Activated T-cell treated with anti-CD3 and anti-CD28 coated beads, Interleukin-2, amount 50 U/mL, for 24 hours (primary cell): ENCODE measurements at places on chromosomes 13 and 19.

DNA sequence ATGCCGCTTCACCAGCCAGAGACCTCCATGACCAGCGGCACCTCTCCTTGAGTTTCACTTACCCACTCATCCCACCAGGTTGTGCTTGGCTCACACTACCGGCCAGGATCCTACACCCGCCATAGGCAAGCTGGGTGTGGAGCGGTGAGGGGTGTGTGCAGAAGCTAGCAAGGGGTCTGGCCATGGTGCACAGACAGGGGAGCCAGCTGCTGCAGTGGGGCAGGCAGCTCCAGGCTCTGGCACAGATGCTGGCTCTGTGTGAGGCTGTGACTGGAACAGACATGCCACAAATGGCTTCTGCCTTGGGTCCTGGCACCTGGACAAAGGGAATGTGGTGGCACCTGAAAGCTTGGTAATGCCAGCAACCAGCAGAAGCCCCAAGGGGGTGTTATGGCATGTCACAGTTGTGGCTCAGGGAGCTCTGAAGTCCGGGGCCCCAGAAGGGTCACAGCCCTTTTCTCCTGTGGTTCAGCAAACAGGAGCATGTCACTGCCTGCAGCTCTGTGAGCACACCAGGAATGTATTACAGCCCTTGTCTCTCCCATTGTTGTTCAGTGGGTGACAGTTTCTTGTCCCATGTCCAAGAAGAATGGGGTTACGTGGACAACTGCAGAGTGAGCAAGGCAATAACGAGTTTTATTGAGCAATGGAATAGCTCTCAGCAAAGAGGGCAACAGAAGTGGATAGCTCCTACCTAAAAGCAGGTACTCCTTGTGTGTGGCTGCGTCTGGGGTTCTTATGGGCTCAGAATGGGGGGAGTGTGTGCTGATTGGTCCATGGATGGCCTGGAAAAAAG, 2791.0 kb upstream of the PCDH20 start:
- no peak overlapping the region for H3K4me3 ChIP-seq
- H3K27me3 ChIP-seq = no peaks in the 10 kb centered on the region
- H3K27ac ChIP-seq = no peak overlapping the region
- no peaks in the 10 kb centered on the region for H3K4me1 ChIP-seq
- H3K36me3 ChIP-seq = no peaks in the 10 kb centered on the region

DNA sequence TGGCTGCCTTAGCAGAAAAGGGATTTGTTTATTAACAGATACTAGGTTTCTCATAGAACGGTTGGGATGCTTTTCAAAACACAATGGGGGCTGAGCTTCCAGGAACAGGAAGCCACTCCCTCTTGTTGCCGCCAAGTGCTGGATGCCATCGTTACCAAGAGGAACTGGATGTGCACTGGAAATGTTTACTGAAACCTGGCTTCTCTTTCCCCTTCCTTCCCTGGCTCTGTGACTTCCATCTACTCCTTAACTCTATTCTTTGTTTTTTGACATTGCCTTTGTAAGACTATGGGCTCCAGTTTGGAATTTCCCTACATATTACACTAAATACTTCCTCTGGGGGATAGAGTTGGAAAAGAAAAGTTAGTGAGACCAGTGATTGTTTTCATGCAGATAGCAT, 11.7 kb upstream of the KL start:
- no peak overlapping the region for H3K27ac ChIP-seq
- H3K4me3 ChIP-seq = no peak overlapping the region
- H3K36me3 ChIP-seq = no peaks in the 10 kb centered on the region
- no peaks in the 10 kb centered on the region for H3K4me1 ChIP-seq
- H3K27me3 ChIP-seq = peaks cover 20% of the 10 kb centered on the region

GRCh38 chr13:45055902-45056648, 64.2 kb upstream of the GTF2F2 start:
- H3K4me3 ChIP-seq = peak overlapping the region; percentile 18
- DNase-seq = no peak
- peaks cover 62% of the 10 kb centered on the region for H3K27me3 ChIP-seq
- H3K27ac ChIP-seq = peak overlapping the region; percentile 53

DNA sequence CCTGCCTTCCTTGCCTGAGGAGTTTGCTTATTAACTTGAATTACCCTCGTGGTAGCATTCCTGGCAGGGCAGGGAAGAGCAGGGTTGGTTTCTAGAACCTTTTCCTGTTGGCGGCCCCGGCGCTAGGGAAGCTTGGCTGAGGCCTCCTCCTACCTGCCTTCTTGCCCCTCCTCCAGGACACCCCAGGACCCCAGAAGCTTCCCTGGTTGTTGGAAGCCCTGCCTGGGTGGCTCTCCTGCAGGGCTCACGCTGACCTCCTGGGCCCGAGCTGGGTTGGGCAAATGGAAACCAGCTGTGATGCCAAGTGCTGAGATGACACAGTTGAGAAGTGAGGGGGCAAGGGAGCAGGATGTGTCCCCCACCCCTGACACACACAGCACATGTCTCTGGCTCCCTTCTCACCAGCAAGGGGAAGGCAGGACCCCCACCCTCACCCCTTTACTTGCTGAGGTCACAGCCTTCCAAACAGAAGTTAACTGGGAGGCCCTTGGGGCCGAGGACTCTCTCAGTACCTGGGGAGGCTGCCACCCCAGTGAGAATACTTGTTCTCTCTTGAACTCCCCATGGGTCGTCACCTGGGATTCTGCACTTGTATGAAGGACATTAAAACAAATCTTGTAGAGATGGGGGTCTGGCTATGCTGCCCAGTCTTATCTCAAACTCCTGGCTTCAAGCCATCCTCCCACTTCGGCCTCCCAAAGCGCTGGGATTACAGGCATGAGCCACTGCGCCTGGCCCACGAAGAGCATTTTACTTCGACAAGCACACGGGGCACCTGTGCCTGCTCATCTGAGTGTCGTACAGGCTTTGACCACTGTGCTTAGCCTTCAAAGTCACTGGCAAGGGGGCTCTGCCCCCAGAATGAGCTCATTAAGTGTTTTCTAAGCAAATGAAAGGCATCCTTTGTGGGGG, 10.5 kb downstream of the CEBPA start:
- no peak for DNase-seq
- no peaks in the 10 kb centered on the region for H3K36me3 ChIP-seq
- no peak overlapping the region for H3K27ac ChIP-seq

- DNase-seq = no peak
- H3K36me3 ChIP-seq = no peaks in the 10 kb centered on the region
- peaks cover 22% of the 10 kb centered on the region for H3K27me3 ChIP-seq
These were observed 195.2 kb downstream of the LHFPL6 start for GRCh38 chr13:39407786-39408185.

- no peaks in the 10 kb centered on the region for H3K27me3 ChIP-seq
- no peak overlapping the region for H3K27ac ChIP-seq
- H3K4me3 ChIP-seq = no peak overlapping the region
These were observed 556.8 kb upstream of the SLITRK1 start for GRCh38 chr13:84439108-84439507.

DNA sequence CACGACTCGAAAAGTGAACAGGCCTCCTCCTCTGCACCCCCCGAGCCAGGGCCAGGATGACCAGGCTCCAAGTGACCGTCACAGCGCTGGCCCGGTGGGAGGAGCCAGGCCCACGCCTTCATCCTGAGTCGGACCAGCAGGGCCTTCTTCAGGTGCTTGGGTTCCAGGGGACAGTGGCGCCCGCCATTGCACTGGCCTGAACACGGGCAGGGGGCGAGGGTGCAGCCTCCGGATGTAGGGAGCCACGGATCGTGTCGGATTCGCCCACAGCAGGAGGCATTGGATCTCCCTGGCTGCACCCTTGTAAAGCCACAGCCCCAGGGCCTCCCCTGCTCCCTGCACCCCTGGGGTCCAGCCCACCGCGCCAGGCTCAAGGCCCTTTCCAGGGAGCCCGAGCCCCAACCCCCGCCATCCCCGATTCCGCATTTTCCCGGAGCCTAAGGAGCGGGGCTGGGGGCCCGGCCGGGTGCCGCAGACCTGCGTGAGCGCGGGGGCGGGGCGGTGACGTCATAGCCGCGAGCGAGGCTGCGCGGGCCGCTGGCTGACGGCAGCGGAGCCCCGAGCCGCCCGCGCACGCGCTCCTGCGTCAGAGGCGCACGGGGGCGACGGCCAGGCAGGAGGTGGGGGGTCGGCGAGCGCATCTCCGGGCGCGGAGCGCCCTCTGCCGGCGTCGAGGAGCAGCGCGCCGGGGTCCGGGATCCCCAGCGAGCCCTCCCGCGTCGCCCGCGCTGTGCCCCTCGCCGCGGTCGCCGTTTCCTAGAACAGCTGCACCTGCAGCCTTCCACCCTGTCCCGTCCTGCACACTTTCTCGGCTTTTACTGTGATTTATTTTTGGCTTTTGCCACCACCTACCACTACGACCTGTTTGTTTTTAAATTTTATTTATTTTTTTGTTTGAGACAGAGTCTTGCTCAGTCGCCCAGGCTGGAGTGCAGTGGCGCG, 1.5 kb upstream of the ATP5F1D start:
- H3K4me3 ChIP-seq = peak overlapping the region; percentile 94
- peak overlapping the region; percentile 72 for H3K27ac ChIP-seq
- peak; percentile 99 for DNase-seq
- peaks cover 14% of the 10 kb centered on the region for H3K27me3 ChIP-seq
- peaks cover 54% of the 10 kb centered on the region for H3K4me1 ChIP-seq

GRCh38 chr13:32150239-32150638, 118.7 kb downstream of the FRY start:
- DNase-seq = no peak
- H3K27ac ChIP-seq = no peak overlapping the region
- no peak overlapping the region for H3K4me3 ChIP-seq
- peaks cover 1% of the 10 kb centered on the region for H3K36me3 ChIP-seq
- peaks cover 4% of the 10 kb centered on the region for H3K4me1 ChIP-seq

GRCh38 chr13:110330491-110331011, 23.5 kb downstream of the COL4A2 start:
- no peak overlapping the region for H3K4me3 ChIP-seq
- peaks cover 55% of the 10 kb centered on the region for H3K27me3 ChIP-seq
- H3K27ac ChIP-seq = no peak overlapping the region
- no peak for DNase-seq

- peaks cover 7% of the 10 kb centered on the region for H3K36me3 ChIP-seq
- no peaks in the 10 kb centered on the region for H3K27me3 ChIP-seq
- peaks cover 23% of the 10 kb centered on the region for H3K4me1 ChIP-seq
- DNase-seq = no peak
- no peak overlapping the region for H3K27ac ChIP-seq
These were observed 139.4 kb upstream of the KLF12 start for GRCh38 chr13:74273581-74273980.

DNA sequence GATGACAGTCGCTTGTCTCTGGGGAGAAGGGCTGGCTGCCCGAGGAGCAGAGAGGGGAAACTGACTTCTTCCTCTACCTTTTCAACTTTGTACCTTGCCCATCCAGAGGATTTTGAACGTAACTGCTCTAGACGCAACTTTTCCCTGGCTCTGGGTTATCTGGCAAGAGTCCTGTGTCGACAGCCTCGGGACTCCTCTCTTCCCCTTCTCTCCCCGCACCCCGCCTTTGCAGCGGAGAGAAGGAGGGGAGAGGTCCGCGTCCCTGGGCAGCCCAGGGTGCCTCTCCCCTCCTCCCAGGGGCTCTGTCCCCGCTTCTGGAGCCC, 574 bp downstream of the SH3GL1 start:
- peak overlapping the region; percentile 91 for H3K27ac ChIP-seq
- no peaks in the 10 kb centered on the region for H3K27me3 ChIP-seq
- peaks cover 61% of the 10 kb centered on the region for H3K36me3 ChIP-seq
- peak overlapping the region; percentile 94 for H3K4me3 ChIP-seq
- H3K4me1 ChIP-seq = peaks cover 66% of the 10 kb centered on the region

DNA sequence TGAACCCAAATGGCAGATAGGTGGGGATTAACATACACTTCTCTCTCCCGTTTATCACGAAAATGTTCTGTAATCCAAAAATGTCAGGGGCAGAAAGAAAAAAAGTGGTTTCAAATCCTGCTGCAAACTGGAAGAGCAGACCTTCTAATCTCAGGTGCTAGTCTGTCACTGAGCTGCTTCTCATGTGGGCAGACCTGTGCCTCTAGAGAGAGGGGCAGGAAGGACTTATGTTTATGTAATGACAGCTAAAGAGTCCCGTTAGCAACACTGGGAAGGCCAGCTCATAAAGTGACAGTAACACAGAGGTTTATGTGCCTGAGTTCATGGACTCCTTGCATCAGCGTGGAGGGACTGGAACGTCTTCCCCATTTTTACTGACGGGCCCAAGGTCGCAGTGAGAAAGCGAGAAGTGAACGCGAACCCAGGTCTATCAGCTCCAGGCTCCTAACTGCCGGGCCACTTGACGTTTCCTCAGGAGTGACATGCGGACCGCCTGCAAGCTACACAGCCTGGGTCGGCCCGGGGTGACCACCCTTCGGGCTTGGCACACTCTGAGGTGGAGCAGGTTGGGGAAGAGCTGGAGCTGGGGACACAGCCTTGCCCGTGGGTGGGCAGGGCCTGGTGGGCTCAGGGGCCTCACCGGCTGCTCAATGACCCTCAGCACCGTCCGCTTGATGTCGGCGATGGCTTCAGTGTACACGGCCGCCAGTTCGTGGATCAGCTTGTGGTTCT, 9.6 kb upstream of the RSPH6A start:
- H3K27ac ChIP-seq = no peak overlapping the region
- DNase-seq = no peak
- no peaks in the 10 kb centered on the region for H3K27me3 ChIP-seq
- peaks cover 98% of the 10 kb centered on the region for H3K36me3 ChIP-seq

- DNase-seq = no peak
- no peak overlapping the region for H3K4me3 ChIP-seq
- no peak overlapping the region for H3K27ac ChIP-seq
- H3K36me3 ChIP-seq = no peaks in the 10 kb centered on the region
- no peaks in the 10 kb centered on the region for H3K4me1 ChIP-seq
These were observed 1612.3 kb upstream of the PRR20A start for GRCh38 chr13:55528434-55528833.

DNA sequence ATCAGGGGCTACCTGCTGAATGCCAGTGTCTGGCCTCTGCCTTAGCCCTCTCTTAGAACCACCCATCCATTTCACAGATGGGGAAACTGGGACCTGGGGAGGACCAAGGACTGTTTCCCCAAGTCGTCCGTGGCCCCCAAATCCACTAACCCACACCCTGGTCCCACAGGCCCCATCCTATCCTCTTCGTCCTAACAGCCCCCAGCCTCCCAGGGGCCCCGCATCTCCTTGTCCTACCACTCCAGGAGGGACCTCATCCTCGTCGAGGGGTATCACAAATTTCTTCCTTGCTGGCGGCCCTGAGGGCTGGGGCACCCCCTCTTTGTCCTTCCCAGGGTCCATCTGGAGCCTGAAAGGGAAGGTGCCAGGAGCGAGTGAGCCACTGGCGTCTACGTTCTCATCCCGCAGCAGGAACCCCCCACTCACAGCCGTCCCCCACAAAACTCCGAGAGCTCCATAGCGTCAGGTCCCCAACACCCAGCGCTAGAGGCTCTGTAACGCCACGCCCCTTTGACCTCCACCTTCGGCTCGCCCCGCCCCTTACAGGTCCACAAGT, 606 bp downstream of the ERCC1 start:
- no peak for DNase-seq
- peak overlapping the region; percentile 98 for H3K27ac ChIP-seq
- H3K27me3 ChIP-seq = no peaks in the 10 kb centered on the region
- peaks cover 50% of the 10 kb centered on the region for H3K36me3 ChIP-seq
- H3K4me1 ChIP-seq = peaks cover 59% of the 10 kb centered on the region
